ENCODE measurements at places on chromosomes 4 and X. TPM values are rescaled to one million over a fixed set of nuclear protein-coding genes. Genes with fewer than 3 reads are reported as not detected.

HTN1 gene
- total RNA-seq: not detected

BST1 gene
- total RNA-seq: 10.2 TPM

CXorf49 gene
- not detected for total RNA-seq

ADH4 gene
- total RNA-seq: 0.81 TPM

PLS3 gene
- total RNA-seq: 229 TPM

IBSP gene
- total RNA-seq: 0.16 TPM

SLC26A1 gene
- total RNA-seq: 0.36 TPM

SPACA5B gene
- not detected for total RNA-seq

NPY1R gene
- not detected for total RNA-seq

FGFR3 gene
- total RNA-seq: 0.12 TPM

SPARCL1 gene
- total RNA-seq: not detected

FGF2 gene
- 107 TPM for total RNA-seq

SSX2B gene
- not detected for total RNA-seq

ZNF185 gene
- 7.8 TPM for total RNA-seq

SLITRK2 gene
- total RNA-seq: not detected

EXOC1L gene
- total RNA-seq: not detected

PDE6B gene
- total RNA-seq: not detected

PPP4R3C gene
- not detected for total RNA-seq

GYG2 gene
- 0.61 TPM for total RNA-seq
